Cardiac fibroblast (primary cell): ENCODE measurements at places on chromosomes 7 and 10.

DNA sequence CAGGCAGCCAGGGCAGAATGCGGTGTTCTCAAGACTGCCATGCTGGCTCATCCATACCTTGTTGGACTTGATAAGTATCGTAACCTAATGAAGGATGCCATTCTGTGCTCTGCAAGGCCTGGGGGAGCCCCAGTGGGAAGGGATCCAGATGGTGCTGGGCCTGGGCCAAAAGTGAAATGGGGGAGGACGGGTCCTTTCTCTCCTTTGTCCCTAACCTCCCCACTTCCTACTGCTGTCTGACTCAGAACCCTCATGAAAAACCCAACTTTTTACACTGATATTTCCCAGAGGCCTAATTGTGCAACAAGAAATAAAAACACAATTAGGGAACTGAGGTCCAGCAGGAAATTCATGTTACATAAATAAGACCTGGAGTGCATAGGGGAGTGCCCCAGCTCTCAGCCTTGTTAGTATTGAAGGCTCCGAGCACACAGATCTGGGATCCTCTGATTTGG lies 193.7 kb upstream of the SVIL start:
- DNase-seq: peak; percentile 71

DNA sequence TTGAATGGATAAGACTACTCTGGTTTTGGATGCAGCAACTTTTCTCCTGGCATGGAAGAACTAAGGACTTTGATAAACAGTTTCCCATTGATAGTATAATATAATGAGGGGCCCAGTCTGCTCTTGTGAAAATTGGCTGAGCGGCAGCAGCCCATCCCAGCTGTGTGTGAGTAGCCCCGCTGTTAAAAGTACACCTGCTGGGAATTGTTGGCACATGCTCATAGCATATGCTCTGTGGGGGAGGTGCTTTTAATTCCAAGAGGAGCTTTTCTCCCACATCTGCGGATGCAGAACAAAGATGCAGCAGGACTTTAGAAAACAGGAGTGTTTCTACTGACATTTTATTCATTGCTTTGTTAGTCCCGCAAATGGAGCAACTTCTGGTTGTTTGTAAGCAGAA lies 19.0 kb downstream of the SRI start:
- DNase-seq: no peak

DNA sequence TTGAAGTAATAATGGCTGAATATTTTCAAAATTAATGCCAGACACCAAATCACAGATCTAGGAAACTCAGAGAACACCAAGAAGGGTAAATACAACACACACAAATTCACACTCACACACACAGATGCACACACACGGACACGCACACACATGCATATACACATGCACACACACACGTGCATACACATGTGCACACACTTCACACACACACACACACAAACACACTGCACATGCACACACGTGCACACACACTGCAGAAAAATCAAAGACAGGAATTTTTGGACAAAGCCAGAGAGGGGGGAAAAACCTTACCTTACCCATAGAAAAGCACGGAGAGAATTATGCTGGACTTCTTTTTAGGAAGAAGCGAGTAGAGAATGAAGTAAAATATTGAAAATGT lies 547.4 kb downstream of the PTPRN2 start:
- no peak for DNase-seq

DNA sequence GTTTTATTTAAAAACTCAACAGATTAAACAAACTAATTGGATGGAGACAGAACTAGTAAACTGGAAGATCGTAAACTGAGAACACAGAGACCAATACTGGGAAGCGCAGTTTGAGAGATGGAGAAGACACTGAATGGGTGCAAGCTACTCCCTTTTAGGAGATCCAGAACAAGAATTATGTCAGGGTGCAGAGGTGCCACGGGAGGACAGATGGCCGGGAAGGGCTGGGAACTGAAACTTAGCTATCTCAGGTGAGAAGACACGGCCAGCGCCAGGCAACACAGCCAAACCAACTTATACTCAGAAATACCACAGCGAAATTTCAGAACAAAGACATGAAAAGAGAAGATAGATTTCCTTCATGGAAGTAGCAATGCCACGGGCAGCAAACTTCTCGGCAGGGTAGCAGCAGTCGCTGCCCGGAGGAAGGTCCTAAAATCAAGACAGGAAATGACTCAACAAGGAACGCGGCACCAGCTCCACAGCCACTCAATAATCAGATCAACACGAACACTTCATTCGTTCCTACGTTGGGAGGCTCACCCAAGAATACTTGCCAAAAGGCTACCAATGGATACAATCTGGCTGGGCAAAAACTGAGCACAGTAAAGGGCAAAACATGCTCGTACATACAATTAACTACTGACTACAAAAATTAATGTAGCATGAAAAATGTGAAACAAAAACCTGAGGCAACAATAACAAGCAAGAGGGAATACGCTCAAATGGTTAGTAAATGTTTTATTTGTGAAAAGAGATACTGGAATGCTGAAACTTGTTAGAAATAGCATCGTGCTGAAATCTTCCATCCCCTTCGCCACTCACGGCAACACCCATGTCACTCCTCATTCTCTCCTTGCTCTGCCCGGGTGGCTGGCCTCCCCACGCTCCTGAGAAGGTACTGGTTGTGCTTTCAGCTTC lies 2.2 kb upstream of the LRRC27 start:
- peak; percentile 65 for DNase-seq

GRCh38 chr10:61792097-61792716 lies 109.3 kb upstream of the ARID5B start:
- DNase-seq: no peak

- no peak for DNase-seq
Observed at GRCh38 chr10:114566064-114566463, 92.0 kb downstream of the ABLIM1 start.

DNA sequence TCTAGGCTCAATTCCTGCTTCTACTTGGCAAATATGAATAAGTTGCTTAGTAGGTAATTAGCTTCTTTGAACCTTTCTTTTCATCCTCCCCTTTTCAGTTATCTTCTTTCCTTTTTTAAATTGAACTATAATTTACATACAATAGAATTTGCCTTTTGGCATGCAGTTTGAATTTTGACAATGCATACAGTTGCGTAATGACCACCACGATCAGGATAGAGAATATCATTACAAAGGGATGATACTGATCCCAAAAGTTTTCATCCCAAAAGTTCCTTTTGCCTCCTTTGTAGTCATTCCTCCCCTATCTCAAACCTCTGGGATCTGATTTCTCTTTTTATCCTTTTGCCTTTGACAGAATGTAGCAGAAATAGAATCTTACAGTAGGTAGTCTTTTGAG lies 164.4 kb downstream of the NOC3L start:
- no peak for DNase-seq

GRCh38 chr10:11961771-11962170 lies 80.8 kb downstream of the UPF2 start:
- DNase-seq: no peak

DNA sequence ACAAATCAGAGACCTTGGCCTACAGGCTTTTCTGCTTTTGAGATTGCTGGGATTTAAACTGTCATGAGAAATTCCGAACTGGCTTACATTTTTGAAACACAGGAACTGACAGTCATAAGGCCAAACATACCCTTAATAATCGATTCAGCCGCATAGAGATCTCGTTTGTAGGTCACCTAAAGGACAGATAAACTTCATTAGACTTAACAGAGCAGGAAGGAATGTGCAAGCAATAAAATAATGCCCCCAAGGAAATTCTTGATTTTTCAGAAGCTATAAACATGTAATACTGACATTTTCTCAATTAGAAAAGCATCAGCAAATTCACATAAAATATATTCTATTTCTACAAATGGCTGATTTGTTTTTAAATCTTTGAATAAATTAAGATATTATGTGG lies 120.0 kb downstream of the CRPPA start:
- DNase-seq: no peak

DNA sequence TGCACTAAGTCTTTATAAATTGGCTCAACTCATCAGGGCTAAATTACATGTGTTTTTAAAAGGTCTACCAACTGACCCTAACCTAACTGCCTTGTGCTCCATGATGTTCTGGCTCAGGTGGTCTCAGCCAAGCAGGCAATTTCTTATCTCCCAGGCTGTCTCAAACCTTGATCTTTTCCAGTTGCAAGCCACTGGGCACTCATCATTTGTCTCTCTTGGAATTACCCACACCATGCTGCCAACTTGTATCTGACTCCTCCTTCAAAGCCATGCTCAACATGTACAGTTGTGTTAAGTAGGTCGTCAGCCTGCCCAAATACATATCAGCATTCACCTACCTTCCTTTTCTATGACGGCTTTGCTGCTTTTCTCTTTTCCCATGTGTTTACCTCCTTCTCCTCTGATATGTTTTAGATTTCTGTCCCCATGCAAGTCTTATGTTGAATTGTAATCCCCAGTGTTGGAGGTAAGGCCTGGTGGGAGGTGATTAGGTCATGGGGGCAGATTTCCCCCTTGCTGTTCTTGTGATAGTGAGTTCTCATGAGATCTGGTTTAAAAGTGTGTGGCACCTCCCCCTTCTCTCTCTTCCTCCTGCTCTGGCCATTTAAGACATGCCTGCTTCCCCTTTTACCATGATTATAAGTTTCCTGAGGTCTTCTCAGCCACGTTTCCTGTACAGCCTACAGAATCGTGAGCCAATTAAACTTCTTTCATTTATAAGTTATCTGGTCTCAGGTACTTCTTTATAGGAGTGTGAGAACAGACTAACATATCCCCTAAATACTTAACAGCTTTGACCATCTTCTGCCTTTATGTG lies 130.0 kb downstream of the ELAPOR2 start:
- no peak for DNase-seq

DNA sequence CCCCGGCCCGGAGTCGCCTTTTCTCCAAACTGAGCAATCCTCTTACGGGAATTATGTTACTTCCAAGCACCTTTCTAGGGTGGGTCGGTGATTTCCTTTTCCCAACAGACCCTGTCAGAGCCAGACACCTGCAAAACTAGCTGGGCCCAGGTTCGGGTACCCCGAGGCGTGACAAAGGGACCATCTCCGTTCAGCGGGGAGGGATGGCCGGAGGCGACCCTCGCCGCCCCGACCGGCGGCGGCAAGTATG lies 445 bp downstream of the PPA1 start:
- no peak for DNase-seq

- DNase-seq: no peak
Observed at GRCh38 chr10:11180228-11180627, 162.6 kb downstream of the CELF2 start.

DNA sequence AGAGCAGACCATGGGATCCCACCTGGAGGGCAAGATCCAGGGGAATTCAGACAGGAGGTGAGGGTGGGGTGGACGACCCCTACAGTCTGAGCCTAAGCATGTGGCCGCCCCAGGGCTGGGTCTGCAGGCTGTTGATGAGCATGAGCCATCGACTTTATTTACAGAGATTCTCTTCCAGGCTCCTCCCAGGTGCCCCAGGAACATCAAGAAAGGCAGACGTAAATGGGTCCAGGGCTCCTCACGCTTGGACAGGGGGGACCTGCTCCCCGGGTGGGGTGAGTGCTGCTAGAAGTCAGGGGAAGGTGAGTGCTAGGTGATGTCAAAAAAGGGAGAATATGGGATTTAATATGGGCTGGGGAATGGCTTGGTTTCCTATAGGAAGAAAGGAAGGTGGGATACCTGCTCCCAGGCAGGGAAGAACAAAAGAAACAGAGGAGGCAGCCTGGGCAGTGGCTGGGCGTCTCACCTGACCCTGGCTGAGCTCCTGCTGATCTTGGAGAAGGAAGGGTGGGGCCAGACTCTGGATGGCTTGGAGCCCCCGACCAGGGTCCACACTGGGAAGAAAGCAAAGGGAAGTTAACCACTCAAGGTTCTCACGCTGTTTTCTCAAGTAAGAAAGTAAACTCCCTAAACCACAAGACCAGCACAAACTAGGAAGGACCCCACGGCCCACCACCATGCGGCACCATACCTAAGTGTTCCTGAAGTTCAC lies 162.1 kb upstream of the SHH start:
- no peak for DNase-seq

DNA sequence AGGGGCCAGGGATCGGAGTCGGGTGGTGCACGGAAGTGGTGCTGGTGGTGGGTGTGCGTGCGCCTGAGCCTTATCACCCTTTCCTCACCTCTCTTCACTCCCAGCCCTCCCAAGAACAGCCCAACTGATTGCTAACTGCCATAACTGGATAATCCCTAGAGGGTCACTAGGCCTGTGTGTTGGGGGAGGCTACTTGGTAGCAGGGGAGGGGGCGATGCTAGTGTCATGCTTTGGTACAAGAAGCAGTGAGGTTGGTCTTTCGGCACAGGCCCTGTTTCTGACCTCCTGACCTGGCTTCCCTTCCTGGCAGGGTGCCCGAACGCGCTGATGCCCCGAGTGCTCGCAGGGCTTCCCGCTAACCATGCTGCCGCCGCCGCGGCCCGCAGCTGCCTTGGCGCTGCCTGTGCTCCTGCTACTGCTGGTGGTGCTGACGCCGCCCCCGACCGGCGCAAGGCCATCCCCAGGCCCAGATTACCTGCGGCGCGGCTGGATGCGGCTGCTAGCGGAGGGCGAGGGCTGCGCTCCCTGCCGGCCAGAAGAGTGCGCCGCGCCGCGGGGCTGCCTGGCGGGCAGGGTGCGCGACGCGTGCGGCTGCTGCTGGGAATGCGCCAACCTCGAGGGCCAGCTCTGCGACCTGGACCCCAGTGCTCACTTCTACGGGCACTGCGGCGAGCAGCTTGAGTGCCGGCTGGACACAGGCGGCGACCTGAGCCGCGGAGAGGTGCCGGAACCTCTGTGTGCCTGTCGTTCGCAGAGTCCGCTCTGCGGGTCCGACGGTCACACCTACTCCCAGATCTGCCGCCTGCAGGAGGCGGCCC lies 652 bp downstream of the KAZALD1 start:
- DNase-seq: peak; percentile 51

- peak; percentile 64 for DNase-seq
Observed at GRCh38 chr10:73182568-73182967, 14.6 kb downstream of the FAM149B1 start.

DNA sequence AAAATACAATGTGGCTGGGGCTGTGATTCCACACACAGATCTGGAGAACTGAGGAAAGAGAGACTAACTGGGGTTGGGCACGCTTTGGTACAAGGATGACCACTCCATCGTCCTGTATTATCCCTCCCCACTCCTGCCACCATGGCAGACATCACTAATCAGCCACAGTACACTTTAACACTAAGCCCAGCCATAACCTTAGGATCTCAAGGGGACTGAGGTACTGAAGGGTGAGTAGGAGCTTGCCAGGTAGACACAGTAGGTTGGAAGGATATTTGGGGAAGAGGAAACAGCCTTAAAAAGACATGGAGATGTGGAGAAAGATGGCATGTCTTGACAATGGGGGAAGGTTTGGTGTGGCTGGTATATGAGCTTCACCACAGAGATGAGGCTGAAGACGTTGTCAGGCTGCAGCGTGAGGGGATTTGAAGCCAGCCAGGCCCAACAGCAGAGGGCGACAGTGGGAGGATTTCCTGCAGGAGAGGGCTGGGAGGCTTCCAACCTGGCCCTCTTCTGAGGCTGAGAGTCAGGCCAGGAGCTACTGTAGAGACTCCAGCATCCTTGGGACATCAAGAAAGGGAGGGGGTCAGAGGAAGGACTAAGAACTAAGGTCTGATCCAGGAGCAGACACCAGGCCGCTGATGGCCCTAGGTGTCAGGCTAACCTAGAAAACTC lies 58.6 kb upstream of the COL13A1 start:
- peak; percentile 51 for DNase-seq

- DNase-seq: no peak
Observed at GRCh38 chr10:91804126-91804510, 5.9 kb downstream of the TNKS2 start.
